Fibroblast of villous mesenchyme (primary cell): ENCODE measurements at places on chromosomes 7 and 10.
A peak's percentile ranks its signal among the peaks of the same experiment; 100 is the strongest.

DNA sequence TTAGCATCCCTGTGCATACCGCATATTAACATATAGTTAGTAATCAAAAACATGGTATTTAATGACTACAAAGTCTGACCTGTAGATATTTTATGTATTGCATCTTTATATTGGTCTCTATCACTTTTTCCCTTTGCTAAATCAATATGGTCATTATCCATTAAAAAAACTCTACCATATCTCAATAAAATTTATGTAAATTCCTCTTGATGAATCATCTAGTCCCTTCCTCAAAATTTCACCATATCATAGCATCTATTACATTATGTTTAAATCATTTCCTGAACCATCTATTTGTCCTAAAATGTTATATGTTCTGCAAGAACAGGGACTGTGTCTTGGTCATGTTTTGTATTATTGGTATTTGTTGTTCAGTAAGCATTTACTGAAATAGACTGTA, 7.7 kb upstream of the ING3 start:
- no peak for DNase-seq

GRCh38 chr10:110794808-110795207, 76.9 kb upstream of the PDCD4 start:
- no peak for DNase-seq

DNA sequence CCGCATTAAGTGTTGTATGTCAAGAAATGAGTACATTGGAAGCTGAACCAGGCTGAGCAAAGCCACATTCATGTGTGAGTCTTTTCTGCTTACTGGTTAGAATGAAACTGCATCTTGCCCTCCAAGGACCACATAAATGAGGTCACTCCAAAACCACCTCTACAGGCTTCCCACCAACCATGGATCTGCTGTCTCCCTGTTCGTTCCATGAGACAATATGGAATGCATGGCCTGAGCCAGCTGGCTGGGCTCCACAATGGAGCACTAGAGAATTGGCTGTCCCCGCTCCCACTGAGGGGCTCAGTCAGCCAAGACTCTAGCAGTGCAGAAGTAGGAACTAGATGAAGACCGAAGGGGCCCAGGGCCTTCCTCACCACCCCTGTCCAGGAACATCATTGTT, 120.8 kb downstream of the TNS3 start:
- DNase-seq: no peak

- no peak for DNase-seq
Measured at GRCh38 chr7:103996017-103996551, 6.6 kb upstream of the RELN start.

DNA sequence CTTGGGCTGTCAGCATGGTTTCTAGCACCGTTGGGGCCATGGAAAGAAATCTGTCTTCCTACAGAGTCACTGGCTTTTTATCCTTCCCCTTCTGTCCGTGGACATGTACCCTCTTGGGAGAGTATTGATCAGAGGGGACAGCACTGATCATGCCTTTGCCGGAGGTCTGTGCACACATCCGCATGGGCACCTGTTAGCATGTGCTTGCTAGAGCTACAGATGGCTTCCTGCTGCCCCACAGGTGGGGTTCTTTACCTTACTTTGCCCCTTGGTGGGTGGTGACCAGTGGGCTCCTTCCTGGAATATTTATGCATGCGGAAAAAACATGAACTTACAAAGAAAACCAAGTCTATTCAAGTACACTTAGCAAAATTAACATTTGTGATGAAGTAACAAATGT, 24.9 kb downstream of the RPS24 start:
- DNase-seq: no peak

DNA sequence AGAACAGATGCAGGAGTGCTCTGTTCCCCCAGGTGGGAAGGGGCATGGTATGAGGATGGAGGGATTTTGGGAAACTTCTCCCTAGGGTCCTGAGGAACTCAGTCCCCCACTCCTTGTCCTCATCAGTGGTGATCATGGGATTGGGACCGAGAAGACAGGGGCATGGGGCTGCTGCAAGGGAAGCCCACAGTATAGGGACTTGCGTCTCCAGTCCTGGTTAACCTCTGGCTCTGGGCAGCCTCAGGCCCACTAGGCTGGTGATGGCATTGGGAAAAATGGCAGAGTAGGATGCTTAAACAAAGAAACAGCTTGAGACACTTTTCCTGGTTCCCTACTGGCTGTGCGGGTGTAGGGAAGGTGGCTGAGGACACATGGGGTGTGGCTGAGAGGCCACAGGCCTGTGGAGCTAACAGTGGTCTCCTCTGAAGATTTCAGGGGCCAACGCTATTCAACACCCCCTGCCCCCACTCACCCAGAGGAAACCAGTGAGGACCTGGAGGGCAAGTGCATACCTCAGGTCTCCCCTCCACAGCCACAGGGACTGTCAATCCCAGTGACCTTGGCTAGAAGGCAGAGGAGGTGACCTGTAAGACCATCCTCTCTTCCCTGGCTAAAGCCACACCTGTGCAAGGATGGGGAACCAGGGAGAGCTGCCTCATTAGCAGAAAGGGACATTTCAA, 261.3 kb downstream of the CCSER2 start:
- DNase-seq: no peak

DNA sequence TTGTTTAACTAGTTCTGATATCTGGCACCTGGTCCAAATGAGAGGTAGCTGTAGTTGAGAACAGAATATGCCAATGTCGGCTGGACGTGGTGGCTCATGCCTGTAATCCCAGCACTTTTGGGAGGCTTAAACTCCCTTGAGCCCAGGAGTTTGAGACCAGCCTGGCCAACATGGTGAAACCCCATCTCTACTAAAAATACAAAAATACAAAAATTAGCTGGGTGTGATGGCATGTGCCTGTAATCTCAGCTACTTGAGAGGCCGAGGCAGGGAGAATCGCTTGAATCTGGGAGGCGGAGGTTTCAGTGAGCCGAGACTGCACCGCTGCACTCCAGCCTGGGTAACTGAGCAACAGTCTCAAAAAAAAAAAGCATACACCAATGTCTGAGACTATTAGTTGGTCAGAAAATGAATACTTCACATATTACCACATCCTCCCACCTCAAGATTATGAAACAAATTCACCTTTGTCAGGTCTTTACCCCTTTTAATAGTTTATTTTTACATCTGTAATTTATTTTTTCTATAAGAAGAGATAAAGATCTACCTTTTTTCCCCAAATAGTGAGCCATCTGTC, 38.8 kb downstream of the EPC1 start:
- no peak for DNase-seq

GRCh38 chr10:4780782-4781181, 45.2 kb upstream of the AKR1E2 start:
- DNase-seq: peak; percentile 16

GRCh38 chr10:35420827-35421552, 84.7 kb downstream of the CCNY start:
- no peak for DNase-seq

DNA sequence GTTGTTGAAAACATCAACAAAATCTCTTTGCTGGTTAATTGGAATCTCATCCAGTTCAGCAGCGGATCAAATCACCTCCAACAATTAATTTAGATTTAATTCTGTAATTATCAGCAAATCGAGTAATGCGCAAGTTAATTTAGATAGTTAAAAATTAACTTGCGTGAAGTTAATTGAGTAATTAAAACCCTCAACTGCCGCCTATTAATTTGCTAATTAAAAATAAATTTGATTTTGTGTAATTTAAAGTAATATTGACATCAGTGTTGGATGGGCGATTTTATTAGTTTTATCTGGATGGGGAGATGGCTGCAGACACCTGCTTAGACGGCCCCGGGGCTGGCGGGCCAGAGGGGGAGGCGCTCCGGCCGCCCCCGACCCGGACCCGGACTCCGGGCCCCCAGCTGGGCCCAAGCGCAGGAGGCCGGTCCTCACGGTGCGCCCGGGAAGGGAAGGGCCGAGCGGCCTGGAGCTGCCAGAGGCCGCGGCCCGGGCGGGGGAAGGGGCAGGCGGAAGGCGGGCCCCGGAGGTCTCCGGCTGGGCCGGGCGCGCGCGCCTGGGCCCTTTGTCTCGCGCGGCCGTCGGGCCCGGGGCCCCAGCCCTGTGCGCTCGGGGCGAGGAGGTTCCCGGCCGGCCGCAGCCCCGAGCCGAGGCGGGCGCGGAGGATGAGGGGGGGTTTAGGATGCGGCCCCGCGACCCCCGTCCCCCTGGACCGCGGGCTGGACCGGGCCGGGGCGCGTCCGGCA, 3.3 kb upstream of the UNCX start:
- no peak for DNase-seq

- DNase-seq: no peak
Measured at GRCh38 chr7:116636997-116637396, 35.0 kb upstream of the MET start.

DNA sequence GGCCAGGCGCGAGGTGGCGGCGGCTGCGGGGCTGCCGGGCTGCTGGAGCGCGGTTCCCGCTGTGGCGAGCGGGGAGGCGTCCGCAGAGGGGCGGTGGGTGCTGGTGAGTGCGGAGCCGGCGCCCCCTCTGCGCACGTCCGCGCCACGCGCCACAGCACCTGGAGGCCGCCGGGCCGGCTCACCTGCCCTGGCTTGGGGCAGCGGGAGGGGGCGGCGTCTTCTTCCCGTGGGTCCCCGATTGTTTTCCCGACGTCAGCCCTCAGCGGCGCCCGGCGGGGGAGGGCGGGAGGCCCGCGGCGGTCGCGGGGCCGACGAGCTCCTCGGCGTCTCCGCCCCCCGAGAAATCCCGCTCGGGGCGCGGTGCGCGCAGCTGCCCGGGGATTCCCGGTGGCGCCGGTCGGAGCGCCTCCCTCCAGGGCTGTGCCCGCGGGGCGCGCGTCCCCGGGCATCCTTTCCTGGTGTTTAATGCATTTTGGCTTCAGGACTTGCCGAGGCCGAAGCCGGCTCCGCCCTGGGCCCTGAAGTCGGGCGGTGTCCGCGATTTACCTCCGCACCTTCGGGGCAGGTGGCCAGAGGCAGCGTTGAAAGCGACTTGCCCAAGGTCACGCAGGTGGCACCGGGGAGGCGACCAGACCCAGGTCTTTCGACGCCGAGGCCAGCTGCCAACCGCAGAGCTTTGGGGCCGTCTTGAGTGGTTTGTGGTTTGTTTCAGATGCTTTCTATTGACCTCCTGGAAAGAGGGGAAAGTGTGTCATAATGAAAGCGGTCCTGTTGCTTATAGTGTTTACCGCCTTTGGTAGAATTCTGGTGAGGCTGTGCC, 561 bp downstream of the PLEKHA1 start:
- DNase-seq: peak; percentile 42

GRCh38 chr7:84294847-84295455, 100.4 kb upstream of the SEMA3A start:
- DNase-seq: no peak

DNA sequence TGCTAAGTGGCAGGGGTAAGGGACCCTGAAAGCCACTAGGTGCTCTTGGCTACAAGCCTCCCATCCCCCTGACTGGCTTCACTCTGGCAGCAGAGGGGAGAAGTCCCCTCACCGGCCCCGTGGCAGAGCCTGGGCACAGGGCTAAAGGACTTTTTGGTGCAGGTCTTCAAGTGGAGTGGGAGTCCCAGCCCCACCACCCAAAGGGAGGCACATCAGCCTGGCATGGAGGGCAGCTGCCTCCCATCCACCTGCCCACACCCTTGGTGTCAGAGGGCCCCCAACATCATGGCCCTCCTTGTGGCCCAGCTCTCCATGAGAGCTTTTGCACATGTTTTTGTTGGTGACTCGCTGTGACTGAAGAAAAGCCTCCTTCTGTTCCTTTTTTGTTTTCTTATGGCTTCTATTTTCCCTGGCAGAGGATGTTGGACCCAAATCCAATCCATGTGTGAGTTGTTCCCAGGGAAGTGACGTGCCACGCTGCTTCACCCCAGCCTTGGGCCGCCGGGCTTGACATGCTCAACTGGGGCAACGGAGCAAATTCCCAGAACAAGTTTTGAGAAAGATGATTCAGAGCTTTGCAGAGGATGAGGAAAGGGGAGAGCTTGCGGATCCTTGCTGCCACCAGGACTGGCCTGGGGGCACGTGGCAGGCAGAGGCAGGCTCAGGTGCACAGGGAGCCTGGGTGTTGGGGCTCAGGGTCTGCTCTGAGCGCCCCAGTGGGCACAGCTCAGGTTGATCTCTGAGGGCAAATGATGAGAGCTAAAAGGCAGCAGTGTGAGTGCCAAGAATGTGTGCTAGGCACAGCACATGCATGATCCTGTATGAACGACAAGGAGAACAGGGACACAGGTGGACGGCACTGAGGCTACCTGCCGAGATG, 1.9 kb upstream of the AEBP1 start:
- peak; percentile 35 for DNase-seq

DNA sequence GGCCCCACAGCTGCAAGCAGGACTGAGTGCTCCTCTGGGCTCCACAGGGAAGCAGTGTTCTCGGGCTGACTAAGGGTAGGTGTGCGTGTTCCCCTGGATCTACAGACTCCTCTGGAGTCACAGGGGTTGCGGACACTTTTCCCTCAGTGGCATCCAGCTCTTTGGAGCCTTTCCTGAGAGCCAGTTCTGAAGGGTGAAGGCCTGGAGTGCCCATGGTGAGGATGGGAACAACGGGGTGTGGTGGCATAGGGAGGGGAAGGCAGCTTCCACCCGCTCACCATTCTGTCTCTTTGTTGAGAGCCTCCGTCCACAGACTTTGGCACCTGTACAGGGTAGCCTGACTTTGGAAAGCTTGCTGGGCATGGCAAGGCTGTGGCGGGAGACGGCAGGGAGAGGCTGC, 104.1 kb upstream of the PCBD1 start:
- no peak for DNase-seq

DNA sequence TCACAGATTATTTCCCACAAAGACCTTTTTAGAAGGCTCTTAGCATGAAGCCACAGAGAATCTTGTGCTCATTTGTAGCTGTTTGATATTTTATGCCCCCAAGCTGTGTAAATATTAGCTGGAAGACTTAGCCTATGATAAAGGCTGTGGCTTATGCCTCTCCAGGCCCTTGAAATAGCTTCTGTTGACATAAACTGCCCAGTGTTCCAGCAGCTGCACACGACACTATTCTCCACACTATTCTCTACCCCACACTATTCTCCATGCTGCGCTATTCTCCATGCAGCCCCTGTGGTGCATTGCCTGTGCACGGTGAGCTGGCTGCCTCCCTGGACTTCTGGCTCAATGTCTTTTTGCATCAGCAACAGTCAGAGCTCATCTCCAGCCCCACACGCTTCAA, 13.1 kb downstream of the DDC start:
- no peak for DNase-seq

DNA sequence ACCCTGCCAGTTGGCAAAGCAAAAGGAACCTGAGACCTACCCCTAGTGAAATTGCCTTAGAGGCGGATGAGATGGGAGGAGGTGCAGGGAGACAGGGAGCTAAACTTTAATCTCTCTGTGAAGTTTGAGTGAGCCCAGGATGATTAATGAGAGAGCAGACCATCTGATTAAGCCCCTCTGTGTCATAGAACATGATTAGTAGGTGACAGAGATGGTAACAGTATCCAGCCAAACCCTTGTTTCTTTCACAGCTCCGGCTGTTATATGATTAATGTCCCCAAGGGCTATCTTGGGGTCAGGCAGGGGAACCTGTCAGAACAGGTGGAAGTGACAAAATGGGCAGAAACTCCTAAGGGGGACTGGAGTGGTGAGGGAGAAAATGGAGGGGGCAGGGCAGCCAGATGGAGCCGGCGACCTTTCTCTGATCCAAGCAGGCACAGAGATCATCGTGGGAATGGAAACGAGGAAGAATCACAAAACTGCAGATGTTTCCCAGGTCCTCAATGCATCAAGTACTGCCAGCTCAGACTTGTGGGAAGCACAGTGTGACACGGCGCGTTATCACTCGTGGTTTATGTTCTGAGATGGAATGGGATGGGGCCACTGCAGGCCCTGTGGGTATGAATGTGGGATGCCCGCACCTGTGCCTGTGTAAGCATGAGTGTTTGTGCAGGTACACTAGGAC, 684.2 kb downstream of the LRMDA start:
- DNase-seq: no peak
